ENCODE measurements at places on chromosomes 5 and 9. TPM values are rescaled to one million over a fixed set of nuclear protein-coding genes. Genes with fewer than 3 reads are reported as not detected.
A peak's percentile ranks its signal among the peaks of the same experiment; 100 is the strongest.

- DNase-seq: no peak
- H3K4me1 ChIP-seq: peaks cover 68% of the 10 kb centered on the region
- no peaks in the 10 kb centered on the region for H3K27me3 ChIP-seq
- peaks cover 46% of the 10 kb centered on the region for H3K36me3 ChIP-seq
- H3K4me3 ChIP-seq: no peak overlapping the region
- H3K27ac ChIP-seq: no peak overlapping the region
Measured at GRCh38 chr5:62281411-62281810, 24.6 kb upstream of the KIF2A start.

DNA sequence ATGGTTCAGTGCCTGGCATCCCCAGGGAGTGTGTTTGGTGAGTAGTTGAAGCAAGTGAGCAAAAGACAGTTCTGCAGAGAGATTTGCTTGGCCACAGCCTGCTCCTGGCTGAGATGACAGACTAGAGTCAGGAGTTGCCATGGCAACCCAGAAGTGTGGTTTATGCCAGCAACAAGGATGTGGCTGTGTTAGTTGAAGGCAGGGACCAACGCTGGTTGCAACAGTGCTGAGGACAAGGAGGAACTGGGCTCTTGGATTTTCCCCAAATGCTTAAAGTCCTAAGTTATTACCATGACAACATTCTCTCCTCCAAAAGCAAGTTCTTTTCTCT is 2.7 kb downstream of the NXNL2 start:
- no peak overlapping the region for H3K4me3 ChIP-seq
- peaks cover 38% of the 10 kb centered on the region for H3K27me3 ChIP-seq
- H3K27ac ChIP-seq: no peak overlapping the region
- DNase-seq: peak; percentile 33
- no peaks in the 10 kb centered on the region for H3K4me1 ChIP-seq

The PALM2AKAP2 gene
- 0.57 TPM for total RNA-seq

The FOXD4 gene
- total RNA-seq: not detected

DNA sequence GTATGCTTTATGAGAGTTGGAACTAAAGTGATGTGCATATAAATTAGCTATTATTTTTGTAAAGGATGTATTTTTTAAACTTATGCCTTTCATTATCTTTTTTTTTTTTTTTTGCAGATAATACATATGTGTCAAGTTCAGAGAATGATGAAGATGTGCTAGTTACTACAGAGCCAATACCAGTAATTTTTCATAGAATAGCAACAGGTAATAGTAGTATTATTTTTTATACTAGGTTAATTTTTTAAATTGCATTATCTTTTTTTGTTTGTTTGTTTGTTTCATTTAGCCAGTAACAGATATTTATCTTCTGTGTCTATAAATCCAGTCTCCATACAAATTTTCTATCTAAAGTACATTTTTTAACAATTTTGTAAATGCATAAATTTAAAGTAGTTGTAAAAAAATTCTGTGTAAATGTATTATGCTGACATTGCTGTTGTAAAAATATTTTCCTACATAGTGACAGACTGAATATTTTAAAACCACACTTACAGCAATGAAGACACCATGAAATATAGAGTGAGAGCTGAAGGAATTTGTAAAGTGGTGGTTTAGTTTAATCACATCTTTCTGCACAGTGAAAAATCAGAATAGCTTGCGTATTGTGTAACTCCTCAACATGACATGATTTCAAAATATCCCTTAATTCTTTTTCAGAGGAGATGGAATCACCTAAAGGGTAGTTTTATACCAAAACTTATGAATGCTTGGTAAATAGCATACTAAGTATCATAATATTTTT is 93.3 kb downstream of the PARP8 start:
- H3K36me3 ChIP-seq: peaks cover 58% of the 10 kb centered on the region
- H3K4me1 ChIP-seq: peaks cover 2% of the 10 kb centered on the region
- no peak for DNase-seq
- H3K27ac ChIP-seq: no peak overlapping the region
- no peak overlapping the region for H3K4me3 ChIP-seq

- H3K27ac ChIP-seq: peak overlapping the region; percentile 38
- H3K4me1 ChIP-seq: peaks cover 40% of the 10 kb centered on the region
- no peaks in the 10 kb centered on the region for H3K36me3 ChIP-seq
Measured at GRCh38 chr5:65037831-65038815, 269.4 kb downstream of the CWC27 start.

DNA sequence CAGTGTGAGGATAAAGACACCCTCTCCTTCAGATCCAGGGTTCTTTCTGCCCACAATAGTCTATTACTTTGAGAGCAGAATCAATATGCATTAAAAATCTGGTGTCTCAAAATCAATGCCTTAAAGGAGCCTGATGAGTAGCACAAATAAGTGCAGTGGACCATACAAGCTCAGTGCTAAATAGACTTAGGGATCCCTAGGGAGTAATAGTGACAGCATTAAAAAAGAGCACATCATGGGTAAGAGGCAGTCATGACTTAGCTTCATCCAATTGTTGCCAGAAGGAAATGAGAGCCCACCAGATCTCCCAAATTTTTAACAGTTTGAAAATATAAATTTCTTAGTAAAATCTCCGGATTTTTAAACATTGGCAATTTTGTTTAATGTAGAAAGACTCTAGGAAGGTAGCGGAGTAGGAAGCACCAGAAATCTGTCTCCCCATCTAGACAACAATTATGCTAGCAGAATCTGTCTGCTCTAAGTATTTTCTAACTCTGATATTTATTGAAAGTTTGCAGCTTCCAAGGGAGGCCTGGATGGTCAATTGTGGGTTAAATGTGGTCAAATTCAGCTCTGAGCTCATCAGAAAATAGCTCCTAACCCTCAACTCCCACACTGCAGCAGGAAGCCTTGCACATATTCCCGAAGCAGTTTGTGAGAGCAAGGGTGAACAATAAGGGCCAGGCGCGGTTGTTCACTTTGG is 443.9 kb downstream of the TLE1 start:
- H3K27me3 ChIP-seq: no peaks in the 10 kb centered on the region
- DNase-seq: no peak
- H3K36me3 ChIP-seq: no peaks in the 10 kb centered on the region
- no peak overlapping the region for H3K4me3 ChIP-seq
- no peak overlapping the region for H3K27ac ChIP-seq

DNA sequence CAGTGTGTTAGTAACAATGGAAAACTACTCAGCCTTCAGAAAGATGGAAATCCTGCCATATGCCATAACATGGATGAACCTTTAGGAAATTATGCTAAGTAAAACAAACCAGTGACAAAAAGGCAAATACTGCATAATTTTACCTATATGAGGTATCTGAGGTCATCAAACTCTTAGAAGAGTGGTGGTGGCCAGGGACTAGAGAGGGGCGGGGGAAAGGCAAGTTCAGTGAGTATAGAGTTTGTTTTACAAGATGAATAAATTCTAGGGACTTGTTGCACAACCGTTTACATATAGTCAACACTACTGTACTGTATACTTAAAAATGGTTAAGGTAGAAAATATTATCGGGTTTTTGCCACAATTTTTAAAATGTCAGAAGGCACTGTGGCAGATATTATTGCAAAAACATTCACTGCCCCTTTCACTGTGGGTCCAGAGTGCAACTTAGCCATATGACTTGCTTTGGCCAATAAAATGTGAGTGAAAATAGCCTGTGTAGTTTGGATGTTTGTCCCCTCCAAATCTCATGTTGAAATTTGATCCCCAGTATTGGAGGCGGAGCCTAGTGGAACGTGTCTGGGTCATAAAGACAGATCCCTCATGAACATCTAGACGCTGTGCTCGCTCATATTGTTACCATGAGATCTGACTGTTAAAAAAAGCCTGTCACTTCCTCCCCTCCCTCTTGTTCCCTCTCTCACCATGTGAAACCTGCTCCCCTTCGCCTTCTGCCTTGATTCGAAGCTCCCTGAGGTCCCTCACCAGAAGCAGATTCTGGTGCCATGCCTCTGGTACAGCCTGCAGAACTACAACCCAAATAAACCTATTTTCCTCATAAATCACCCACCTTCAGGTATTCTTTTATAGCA is 9.5 kb downstream of the ZNF367 start:
- peaks cover 42% of the 10 kb centered on the region for H3K4me1 ChIP-seq
- H3K27ac ChIP-seq: peak overlapping the region; percentile 57
- H3K4me3 ChIP-seq: no peak overlapping the region

DNA sequence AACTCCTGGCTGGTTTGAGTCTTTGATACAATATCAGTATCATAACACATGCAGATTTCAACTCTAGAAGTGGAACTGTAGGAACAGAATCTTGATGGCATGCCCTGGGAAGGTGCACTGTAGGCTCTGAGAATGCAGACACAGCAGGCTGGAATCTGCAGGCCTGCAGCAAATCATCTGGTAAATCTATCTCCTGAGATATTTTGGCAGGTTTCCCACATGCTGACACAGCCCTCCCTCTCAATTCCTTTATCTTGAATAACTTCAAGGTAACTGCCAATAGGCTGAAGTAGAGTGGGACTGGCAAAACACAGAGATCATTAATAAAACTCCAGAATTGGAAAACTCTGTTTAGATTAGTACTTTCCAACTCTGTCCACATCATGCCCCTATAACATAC is 177.8 kb upstream of the PCSK5 start:
- peaks cover 2% of the 10 kb centered on the region for H3K27me3 ChIP-seq
- H3K4me3 ChIP-seq: no peak overlapping the region
- H3K4me1 ChIP-seq: no peaks in the 10 kb centered on the region
- no peak for DNase-seq
- H3K36me3 ChIP-seq: no peaks in the 10 kb centered on the region
- no peak overlapping the region for H3K27ac ChIP-seq

GRCh38 chr5:153360860-153361259 is 129.6 kb upstream of the GRIA1 start:
- no peaks in the 10 kb centered on the region for H3K36me3 ChIP-seq
- H3K4me1 ChIP-seq: peaks cover 9% of the 10 kb centered on the region
- no peak for DNase-seq
- no peaks in the 10 kb centered on the region for H3K27me3 ChIP-seq

DNA sequence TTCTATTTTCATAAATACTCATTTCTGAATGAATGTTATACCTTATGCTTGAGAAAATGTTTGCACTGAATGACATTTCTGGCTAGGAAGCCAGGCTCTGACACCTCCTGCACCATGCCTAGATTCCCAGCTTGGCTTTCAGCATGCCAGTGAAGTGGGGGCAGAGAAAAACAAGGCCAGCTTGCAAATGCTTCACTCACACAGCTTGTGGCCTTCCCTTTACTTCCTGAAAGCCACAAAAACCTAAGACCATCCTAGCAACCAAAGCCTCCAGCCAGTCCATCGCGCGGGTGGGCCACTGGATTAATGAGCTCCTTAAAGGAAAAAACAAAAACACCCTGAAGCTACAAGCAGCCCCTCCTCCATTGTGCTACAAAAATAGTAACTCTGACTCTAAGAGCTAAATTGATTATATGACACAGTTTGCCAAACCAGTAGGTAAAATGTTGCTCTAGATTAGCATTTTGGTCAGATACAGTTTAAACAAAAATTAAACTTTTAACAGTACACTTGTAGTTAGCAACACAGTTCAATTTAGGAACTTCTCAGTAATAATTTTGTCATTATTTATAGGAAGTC is 159.9 kb downstream of the TSSK1B start:
- no peaks in the 10 kb centered on the region for H3K36me3 ChIP-seq
- peaks cover 3% of the 10 kb centered on the region for H3K27me3 ChIP-seq
- no peak for DNase-seq

The ABLIM3 gene
- total RNA-seq: not detected

DNA sequence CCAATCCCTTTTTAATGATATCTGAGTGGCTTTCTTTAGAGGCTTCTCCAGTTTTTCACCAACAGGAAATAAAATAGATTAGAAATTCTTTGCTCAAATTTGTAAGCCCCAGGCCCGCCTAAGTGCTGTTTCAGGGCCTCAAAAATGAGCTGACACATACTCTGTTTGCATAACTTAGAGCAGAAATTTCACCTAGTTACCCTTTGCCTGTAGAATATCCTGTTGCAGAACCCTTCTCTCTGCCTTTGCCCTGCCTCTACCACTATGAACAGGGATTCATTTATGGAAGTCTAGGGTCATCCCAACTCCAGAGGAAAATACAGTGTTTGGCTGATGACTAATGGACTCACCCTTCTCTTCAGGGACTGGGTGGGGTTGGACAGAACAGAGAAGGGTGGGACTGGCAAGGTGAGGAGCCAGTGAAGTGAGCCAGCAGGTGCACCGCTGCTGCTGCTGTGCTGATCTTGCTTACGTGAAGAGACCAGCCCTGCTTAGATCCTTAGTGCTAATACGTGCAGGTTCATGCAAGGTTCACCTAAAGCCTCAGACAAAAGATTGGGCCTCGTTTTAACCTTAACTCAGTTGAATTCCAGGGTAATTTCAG is 22.8 kb downstream of the OSTF1 start:
- peaks cover 41% of the 10 kb centered on the region for H3K4me1 ChIP-seq
- H3K27me3 ChIP-seq: no peaks in the 10 kb centered on the region
- H3K36me3 ChIP-seq: peaks cover 27% of the 10 kb centered on the region
- no peak overlapping the region for H3K27ac ChIP-seq

GRCh38 chr5:67257077-67257476 is 60.5 kb upstream of the CD180 start:
- peaks cover 2% of the 10 kb centered on the region for H3K4me1 ChIP-seq
- peaks cover 18% of the 10 kb centered on the region for H3K27me3 ChIP-seq
- no peak overlapping the region for H3K4me3 ChIP-seq
- no peak overlapping the region for H3K27ac ChIP-seq

The SEMA5A gene
- 0.62 TPM for total RNA-seq

The MSX2 gene
- total RNA-seq: not detected

Data from activated T-helper 2 cell treated with anti-CD3 and anti-CD28 coated beads, Interferon-gamma antibody, Interleukin-2, Interleukin-4, amounts not matched to agents 10 μg/mL and 5 μg/mL and 100 μg/mL, durations not matched to agents 14 hours and 24 hours and 36 hours (primary cell).